ENCODE measurements at places on chromosomes 13 and 19.

GRCh38 chr19:42295831-42296525 lies 6.0 kb upstream of the PRR19 start:
- DNase-seq = peak; percentile 87

DNA sequence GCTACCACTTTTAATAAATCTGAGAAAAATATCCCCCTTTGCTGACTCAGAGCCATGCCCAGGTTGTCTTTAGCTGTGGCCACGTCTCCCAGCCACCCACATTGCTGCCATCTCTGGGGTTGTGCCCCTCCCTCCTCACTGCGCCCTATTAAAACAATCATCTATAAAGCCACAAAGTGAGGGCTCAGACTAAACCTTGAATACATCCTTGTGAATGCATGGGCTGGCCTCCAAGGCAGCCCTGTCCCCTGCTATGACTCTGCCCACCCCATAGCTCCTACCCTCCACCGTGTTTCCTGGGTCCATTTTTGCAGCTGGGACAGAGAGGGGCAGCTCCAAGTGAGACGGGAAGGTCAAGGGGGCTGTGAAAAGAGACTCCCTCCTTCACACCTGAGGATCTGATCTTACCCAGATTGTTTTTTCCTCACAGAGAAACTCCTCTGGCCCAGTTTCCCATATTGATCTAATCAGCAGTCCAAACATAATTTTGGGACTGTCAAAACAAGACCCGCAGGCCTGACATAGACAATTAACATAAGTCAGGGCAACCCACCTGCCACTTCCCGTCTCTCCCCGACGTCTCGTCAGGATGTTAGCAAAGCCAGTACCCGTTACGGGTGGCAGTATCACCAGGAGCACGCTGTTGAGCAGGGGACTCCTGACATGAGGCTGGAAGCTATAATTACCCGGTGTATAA lies 199.0 kb downstream of the KATNAL1 start:
- no peak for DNase-seq

DNA sequence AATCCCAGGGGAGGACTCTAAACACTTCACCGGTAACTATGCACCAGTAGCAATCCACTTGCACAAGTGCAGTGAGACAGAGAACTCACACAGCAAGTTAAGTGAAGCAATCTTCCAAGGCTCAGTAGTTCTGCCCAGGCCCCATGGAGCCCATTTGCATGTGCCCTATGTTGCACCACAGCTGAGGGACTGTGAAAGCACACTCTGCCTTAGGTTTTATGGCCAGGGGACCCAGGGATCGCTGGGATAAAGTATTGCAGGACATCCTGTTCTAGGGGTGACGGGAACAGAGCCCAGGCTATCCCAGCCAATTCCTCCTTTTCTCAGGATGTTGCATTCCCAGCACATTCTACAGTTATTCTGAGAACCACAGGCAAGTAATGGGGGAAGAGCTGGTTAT lies 6.0 kb upstream of the AMER2 start:
- DNase-seq = no peak

GRCh38 chr19:54335164-54335563 lies 3.8 kb downstream of the LILRA4 start:
- DNase-seq = no peak

- no peak for DNase-seq
Measured at GRCh38 chr13:36891752-36892151, 28.3 kb downstream of the SMAD9 start.

DNA sequence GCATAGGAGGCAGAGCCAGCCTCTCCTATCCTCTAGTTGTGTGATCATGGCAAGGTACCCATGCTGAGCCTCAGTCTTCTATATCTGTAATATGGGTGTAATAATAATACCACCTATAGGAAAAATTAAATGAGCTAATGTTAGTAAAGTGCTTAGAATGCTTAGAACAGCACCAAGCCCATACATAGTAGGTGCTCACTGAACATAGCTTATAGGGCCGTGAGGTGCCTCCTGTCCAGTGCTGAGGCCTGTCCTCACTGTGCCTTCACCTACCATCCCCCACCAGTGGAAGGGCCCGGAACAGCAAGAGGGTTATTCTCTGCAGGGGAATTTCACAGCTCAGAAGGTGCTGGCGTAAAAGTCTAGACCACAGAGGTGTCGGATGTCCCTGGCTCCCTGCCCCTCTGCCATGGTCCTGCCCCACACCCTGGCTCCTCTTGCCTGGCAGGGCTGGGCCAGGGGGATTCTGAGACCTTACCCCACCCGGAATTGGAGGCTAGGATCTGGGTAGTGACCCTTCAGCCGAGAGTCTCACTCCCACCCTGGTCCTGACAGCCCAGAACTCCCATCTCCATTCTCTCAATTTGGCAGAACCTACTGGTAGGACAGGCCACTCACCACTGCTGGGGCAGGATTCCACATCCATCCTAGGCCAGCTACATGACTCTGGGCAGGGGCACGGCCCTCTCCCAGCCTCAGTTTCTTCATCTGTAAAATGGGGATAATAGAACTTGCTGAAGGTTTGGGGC lies 2.2 kb upstream of the SCN1B start:
- DNase-seq = no peak

DNA sequence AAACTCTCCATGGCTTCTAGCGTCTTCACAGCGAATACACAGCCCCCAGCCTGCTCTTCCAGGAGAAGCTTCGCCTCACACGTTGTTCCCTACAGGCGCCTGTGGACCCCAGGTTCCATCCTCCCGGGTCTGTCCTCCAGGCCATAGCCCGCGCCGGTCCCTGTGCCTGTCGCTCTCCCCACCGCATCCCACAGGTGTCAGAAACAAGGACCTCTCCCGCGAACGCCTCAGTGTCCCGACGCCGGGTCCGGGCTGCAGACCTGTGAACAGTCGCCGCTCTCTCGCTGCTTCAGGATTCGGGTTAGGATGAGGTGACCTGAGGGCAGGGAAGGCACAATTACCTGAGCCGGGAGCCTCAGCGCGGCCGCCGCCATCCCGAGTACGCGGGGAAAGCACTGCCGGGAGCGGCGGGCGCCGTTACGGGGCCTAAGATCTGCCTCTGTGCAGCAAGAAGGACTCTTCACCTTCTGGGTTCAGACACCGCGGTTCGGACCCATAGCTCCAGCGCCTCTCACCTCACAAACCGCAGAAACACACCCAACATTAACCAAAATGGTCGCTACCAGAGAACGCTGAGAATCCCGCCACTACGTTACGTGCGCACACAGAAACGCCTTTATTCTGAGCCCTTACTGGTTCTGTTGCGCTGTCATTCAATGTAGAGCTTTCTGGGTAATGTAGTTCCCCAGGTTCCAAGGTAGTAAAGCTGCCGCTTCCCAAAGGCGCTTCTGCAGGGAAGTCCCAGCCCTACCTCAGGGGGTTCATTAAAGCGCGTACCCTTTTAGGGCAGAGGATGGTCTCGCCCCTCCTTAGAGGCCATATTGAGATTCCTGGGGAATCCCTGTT lies at the start of gene ZNF418:
ZNF418 (minus strand) TSS at position 583 of the 846 bp plus-strand sequence. CDS start 1,580 bp downstream, outside the sequence.
- DNase-seq = peak; percentile 65

DNA sequence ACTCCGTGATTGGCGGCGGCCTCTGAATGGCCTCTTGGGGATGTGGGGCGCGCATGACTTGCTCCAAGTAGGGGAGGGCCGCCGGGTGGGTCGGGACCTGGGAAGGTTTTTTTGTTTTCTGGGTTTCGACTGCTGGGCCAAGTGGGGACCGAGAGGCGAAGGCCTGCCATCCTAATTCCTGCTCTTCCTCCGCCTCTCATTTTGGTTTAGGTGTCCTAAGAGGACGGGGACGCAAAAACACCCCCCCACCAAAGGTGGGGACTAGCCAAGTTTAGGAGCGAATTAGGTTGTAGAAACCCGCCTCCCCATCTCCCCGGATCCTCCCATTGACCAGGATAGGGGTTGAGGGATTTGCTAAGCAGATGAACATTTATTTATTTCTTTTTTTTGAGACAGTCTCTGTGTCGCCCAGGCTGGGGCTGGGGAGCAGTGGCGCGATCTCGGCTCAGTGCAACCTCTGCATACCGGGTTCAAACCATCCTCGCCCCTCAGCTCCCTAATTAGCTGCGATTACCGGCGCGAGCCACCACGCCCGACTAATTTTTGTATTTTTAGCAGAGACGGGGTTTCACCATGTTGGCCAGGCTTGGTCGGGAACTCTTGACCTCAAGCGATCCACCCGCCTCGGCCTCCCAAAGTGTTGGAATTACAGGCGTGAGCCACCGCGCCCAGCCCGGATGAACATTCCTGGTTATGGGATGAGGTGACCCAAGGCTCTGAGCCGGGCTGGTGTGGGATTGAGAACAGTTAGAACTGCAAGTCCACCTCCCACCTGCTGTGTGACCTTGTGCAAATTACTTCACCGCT lies 838 bp downstream of the PPP2R1A start:
- DNase-seq = no peak

DNA sequence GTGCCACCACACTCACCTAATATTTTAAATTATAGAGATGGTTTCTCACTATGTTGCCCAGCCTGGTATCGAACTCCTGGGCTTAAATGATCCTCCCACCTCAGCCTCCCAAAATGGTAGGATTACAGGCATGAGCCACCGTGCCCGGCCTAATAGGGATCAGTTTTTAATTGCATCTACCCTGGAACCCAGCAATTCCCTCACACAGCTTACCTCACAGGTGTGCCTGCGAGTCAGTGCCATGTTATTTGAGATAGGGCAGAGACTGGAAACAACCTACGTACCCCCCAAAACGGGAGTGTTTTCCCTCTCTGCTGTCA lies 14.3 kb downstream of the MAP2K2 start:
- no peak for DNase-seq

GRCh38 chr13:108020027-108020426 lies 195.3 kb downstream of the LIG4 start:
- no peak for DNase-seq

DNA sequence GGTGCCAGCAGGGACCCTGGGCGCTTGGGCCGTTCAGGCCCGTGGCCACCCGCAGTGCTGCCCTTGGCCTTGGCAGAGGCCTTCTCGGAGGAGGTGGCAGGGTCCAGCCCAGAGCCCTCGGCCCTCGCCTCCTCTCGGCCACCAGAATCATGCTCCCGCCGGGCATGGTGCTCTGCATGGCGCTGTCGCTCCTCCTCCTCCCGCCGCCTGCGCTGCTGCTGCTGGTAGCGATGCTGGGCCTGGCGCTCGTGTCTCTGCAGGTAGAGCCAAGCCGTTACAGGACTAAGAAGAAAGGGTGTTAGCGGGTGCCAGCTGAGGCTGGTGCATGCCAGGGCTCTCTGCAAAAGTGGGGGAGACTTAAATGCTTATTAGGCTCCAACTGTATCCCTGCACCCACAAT lies 9.5 kb downstream of the ANO8 start:
- no peak for DNase-seq

DNA sequence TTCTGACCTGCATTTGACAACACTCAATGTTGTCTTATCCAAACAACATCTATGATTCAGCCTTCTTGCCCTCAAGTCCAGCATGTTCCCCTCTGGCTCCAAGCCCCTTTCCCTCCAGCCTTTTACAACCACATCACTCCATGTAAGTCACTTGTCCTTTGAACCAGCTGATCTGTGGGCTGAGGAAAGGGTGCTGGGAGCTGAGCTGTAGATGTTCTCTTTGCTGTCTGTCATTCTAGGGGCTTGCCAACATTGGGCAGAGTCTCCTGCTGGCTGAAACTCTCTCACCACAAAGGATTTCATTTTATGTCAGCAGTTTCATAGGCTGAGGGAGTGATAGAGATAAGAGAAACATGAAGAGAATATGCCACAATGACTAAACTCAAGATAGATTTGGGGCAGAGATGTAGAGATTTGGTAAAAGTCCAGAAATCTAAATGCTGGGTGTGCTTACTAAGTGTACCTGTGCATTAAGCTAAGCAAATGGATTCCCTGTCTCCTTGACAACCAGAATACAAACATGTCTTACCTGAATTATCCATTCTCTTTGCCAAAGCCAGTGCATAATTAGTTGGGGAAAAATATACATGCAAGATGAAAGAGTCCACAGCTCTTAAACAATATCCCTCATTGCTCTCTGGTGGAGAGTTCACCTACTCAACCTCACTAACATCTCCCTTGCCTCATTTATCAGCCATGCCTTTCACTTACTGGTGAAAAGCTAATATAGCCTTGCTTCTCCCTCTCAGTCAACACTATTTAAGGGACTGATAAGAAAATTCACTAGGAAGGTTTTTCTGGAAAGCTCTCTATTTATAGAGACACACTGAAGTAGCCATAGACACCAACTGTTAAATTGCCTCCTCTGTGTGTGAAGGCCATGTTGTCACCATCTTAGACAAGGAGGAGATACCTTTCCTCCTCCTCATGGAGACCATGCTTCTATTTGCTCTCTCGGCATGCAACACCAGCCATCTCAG lies 175.5 kb upstream of the SERP2 start:
- DNase-seq = no peak

DNA sequence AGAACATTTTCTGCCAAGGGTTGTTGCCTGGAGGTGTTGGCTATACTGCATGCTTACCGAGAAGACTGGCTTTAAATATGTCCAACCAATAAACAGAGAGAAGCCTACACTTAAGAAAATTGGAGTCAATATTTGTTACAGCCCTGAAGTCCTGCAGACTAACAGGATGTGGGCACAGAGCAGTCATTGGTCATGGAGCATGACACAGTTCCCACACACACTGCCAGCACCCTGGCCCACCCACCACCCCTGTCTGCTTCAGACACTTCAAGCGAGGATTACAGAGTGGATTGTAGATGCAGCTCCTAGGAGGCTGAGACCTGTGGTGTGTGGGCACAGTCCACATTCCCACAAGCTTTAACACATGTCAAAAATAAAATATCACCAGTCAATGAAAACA lies 21.0 kb upstream of the SERP2 start:
- DNase-seq = no peak

GRCh38 chr13:52980695-52981094 lies 47.9 kb upstream of the OLFM4 start:
- no peak for DNase-seq

GRCh38 chr19:1754636-1755466 lies 1.5 kb downstream of the ONECUT3 start:
- peak; percentile 56 for DNase-seq

DNA sequence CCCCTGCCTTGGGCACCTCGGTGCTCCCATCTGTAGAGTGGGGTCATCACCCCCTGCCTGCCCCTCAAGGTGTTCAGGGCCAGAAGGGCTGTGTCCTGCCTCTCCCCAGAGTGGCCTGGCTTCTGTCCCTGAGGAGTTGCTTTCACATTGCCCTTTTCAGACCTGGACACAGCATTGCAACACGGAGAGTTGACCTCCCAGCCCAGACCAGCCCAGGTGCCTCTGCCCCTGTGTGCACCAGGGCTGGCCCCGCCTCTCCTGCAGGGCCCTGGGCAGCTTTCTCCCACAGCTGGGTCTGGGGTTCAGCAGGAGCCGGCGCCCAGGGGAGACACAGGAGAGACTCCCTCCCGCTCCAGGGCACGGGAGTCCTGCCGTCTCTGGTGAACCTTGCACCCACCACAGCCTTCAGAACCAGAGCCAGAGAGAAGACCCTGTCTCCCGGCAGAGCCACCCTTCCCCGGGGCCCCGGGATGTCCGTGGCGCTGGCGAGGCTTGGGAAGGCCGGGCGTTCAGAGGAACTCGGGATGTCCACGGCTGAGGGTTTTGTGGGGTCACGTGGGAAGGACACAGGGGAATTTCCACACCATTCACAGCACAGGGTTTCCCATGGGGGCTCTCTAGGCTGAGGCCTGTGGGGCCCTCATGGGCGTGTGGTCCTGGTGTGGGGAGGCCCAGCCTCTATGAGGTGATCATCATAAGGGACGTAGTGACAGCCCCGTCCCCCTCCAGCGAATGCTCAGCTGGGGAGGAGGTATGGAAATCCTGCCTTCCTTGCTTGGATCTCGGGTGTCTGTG lies 23.2 kb downstream of the C13orf46 start:
- DNase-seq = peak; percentile 41
